ENCODE measurements at places on chromosomes 3 and 15.

DNA sequence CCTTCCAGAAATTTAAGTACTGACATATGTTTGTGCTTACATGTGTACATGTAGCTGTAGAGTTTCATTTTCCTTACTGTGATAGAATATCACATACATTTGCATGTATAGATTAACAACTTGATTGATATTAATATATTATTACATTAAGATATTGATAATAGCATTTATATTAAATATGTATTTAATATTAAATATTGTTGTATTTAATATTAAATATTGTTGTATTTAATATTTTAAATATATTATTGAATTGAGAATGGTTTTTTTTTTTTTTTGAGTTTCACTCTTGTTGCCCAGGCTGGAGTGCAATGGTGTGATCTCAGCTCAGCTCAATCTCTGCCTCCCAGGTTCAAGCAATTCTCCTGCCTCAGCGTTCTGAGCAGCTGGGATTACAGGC is 76.5 kb downstream of the MYH15 start:
- no peak for DNase-seq

DNA sequence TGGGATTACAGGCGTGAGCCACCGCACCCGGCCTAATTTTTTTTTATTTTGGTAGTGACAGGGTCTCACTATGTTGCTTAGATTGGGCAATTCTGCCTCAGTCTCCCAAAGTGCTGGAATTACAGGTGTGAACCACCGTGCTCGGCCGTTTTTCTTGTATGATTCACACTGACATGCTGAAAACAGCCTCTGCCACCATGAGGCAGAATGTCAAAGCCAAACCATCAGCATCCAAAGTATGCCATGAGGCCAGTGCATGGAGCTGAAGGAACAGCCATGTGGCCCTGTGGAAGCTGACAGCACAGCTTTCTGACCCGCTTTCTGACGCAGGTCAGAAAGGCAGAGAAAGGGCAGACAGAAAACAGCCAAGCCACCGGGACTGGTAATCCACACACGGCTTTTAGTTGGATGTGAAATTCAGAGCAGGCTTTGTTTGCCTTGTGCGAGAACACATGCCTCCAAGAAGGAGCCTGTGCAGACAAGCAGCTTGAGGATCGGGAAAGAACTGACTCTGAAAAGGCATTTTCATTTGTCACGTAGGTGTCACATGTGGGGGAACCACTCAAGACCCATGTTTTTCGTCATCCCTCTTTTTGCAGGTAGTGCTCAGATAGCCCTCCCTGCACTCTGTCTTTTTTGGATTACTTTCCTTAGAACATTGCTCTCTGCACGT is 25.1 kb downstream of the XYLB start:
- no peak for DNase-seq

GRCh38 chr3:96483781-96484180 is 330.6 kb upstream of the EPHA6 start:
- DNase-seq: no peak

DNA sequence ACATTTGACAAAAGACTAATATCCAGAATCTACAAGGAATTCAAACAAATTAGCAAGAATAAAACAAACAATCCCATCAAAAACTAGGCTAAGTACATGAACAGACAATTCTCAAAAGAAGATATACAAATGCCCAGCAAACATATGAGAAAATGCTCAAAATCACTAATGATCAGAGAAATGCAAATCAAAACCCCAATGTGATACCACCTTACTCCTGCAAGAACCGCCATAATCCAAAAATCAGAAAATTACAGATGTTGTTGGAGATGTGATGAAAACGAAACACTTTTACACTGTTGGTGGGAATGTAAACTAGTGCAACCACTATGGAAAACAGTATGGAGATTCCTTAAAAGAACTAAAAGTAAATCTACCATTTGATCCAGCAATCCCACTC is 79.4 kb downstream of the SNTN start:
- DNase-seq: no peak

DNA sequence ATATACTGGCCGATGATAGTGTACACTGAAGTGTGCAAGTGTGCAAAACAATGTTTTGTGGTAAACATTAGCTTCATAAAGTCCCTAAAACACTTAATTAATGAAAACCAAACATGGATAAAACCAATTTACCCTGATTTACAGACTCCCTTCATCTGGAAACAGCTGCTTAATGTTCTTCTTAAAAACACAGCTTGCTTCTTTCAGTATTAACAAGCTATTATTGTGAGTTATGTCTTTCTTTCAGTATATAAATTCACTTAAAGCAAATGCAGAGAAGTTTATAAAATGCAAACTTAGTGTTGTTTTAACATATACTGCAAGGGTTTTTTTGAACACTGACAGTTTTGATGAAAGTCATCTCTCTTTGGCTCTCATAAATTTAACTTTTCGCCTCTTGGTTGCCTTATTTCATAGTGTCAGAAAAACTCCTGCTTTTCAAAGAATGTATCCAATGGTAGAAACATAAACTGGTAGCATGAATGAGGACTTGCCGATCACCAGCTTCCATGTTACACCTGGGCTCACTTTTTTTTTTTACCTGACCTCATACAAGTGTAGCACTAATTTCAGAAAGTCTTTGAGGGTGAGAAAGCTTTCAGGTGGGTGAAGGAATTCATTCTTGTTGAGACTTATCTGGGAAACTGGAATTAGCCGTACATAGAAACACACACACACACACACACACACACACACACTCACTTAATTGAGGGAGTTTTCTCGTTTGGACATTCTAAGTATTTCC is 532.2 kb downstream of the ROBO2 start:
- no peak for DNase-seq

- DNase-seq: no peak
Measured at GRCh38 chr3:111769992-111770352, 89.1 kb upstream of the PHLDB2 start.

DNA sequence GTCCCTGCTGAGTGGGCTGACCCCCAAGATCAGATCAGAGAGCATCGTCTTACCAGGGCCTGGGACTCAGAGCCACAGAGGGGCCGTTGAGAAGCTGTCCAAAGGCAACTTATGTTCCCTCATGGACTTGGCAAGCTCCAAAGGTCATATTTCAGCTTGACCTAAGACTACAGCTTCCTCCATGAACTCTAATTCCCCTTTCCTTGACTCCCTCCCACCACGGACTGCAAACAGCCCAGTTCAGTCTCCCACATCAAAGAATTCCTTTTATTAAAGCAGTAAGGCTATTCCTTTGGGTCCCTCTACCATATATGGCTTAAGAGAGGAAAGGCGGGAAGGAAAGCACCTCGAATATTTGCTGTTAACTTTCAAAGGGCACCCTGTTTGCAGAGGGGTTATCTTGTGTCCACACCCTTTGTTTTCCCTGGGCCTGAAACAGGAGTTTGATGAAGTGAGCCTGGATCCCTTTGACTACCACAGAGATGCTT is 146.1 kb upstream of the THBS1 start:
- no peak for DNase-seq

DNA sequence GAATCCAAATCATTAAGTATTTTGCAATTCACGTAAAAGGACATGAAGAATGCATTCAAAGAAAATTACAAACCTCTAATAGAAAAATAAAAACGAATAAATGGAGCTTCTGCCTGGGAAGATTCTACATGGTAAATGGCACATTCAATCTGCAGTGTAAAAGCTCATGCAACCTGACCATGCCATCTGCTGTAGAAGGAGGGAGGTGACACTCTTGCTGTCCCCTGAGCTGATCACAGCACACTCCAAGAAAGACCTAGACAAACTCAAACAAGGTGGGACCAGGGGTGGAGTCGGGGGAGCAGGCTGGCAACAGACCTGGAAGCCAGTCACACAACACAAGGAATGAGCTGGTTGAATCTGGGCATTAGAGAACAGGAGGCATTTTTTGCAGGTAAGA is 101.8 kb downstream of the BDH1 start:
- no peak for DNase-seq

GRCh38 chr3:33699275-33699674 is 18.8 kb downstream of the CLASP2 start:
- DNase-seq: no peak

DNA sequence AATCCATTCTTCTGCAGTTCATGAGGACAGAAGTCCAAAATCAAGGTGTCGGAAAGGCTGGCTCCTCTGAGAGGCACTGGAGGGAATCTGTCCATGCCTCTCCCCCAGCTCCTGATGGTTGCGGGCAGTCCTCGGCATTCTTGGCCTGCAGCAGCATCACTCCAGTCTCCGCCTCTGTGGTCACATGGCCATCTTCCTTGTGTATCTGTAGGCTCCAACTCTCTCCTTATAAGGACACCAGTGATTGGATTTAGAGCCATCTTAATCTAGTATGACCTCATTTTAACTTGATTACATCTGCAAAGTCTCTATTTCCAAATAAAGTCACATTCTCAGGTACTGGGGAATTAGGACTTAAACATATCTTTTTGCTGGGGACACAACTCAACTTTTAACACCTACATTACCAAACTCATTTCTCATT is 56.0 kb upstream of the FLNB start:
- DNase-seq: no peak

DNA sequence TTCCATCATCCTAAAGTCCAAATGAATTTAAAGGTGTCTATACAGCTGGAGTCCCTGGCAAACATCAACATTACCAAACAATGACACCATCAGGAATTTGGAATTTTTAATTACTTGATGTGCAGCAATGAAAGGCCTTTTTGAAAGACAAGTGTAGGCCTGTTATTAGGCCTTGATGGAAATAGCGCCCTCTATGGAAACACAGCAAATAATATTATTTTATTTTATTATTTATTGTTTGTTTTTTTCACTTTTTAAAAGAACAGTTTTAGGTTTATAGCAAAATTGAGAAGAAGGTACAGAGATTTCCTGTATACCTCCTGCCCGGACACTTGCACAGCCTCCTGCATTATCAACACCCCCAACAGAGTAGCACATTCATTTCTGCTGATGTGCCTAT is 18.1 kb upstream of the OR5AC2 start:
- no peak for DNase-seq

DNA sequence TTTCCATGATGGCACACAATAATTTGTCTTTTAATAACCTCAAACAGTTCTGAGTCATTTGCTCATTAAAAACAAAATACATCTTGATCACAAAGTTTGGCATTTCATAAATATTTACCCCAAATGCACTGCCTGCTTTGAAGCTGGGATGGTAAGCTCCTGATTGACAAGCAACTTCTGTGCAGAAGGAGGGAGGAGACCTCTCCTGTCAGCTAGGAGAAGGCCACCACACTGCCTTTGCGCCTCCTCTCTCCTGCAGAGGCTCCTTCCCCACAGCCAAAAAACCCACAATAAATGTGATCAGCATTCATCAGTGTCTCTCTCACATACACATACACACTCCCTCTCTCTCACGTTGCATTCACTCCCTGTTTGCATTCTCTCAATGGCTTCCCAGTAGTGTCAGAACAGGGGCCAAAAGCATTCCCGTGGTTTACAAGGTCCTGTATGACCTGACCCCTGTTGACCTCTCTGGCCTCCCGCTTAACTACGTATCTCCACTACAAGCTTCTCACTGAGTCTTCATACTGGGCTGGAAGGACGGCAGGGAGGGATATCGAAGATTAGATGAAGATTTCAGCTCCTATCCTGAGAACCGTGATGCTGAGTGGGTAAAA is 216.4 kb downstream of the FOXP1 start:
- DNase-seq: no peak

DNA sequence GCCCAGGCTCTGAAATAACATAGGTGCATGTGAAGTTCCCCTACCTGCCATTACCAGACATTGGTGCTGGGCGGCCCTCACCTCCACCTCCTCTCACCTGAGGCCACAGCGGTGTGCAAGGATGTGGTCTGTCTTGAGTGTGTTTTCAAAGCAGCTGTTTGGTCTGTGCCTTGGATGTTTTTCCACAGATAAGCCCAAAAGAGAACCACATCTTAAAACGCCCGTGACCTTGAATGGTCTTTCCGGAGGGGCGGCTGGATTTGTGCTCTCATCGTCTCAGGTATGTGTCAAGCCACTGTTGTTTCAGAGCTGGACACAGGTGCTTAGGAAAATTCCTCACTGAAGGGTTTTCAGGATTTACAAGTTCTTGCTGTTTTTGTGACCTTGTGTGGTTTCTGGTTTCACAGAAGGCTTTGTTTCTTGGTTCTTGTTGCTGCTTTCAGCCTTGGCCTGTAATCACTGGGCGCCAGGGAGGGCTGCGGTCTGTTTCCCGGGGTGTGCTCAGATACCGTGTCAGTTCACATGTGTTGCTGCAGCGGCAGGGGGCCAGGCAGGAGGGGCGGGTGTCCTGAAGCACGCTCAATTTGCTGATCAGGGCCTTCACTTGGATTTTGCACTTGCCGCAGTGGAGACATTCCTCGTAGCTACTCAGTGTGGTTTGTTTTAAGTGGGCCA is 128.4 kb downstream of the IGF1R start:
- no peak for DNase-seq

GRCh38 chr3:72042397-72043203 is 257.7 kb upstream of the PROK2 start:
- DNase-seq: no peak

DNA sequence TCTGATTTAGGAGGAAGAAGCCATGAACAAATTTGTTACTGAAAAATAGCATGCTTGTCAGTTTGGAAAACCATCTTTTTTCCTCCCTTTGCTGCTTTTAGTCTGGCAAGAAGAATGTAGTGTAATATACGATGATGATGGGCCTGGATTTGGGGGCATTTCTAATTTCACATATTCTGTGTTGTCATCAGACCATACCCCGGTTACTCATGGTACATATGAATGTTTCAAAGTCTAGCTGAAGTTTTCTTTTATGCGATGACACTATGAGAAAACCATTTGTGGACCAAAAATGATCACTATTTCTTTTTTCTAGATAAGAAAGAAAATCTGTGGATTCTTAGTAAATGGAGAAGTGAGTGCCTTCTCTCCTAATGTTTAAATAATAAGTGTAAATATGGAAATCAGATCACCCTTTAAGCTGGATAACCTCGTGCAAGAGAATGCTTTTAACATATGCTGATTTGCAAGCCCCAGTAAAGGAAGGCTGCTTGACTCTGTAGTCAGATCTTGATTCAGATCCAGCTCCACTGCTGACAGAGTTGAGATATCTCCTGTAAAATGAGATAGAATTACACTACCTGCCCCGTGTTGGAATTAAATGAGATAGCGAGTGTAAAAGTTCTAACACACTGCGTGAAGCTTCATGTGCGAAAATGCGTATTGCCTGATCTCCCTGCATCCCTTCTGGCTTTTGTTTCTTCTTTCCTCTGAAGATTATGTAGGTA is 3.0 kb downstream of the MEF2A start:
- DNase-seq: no peak

GRCh38 chr3:24174614-24175013 is 229.5 kb downstream of the NR1D2 start:
- DNase-seq: no peak

DNA sequence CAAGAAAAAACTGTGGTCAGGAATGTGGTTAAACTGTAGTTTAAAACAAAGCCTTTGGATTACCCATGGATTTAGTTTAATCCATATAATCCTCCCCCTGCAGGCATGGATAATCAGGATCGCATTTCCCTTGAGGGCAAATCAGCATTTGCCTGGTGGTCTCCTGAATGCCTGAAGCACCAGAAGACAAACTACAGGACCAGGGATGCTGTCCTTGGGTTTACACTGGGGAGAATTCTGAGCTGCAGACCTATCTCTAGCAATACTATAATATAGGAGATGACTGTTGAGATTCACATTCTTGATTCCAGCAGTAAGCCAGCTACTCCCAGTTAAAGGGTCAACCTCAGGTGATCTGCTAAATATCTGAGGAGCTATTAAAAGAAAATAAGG is 10.6 kb downstream of the PIK3CB start:
- no peak for DNase-seq

- DNase-seq: no peak
Measured at GRCh38 chr3:194034346-194035336, 101.3 kb upstream of the HES1 start.
